ENCODE measurements at places on chromosomes 5 and 9. TPM values are rescaled to one million over a fixed set of nuclear protein-coding genes. Genes with fewer than 3 reads are reported as not detected.

REEP2 gene
- total RNA-seq = 4.4 TPM

MAST4 gene
- total RNA-seq = 120 TPM

RNF183 gene
- total RNA-seq = not detected

ZNF782 gene
- 3.6 TPM for total RNA-seq

WDR41 gene
- 33.6 TPM for total RNA-seq

PCDHB15 gene
- total RNA-seq = 0.55 TPM

PCA3 gene
- 0.32 TPM for total RNA-seq

PRDM9 gene
- not detected for total RNA-seq

SMIM3 gene
- 0.97 TPM for total RNA-seq

PCDHA7 gene
- not detected for total RNA-seq

ALDOB gene
- total RNA-seq = not detected

ARID3C gene
- not detected for total RNA-seq

WNT8A gene
- total RNA-seq = not detected

SNCB gene
- total RNA-seq = not detected

HAVCR1 gene
- not detected for total RNA-seq

SPAAR gene
- 24.8 TPM for total RNA-seq

SLC24A2 gene
- not detected for total RNA-seq

ARHGEF39 gene
- total RNA-seq = 6.5 TPM

IFNB1 gene
- not detected for total RNA-seq

ANKRD33B gene
- total RNA-seq = 4.4 TPM

IL5 gene
- not detected for total RNA-seq

PKD2L2 gene
- total RNA-seq = not detected

SCGB3A1 gene
- total RNA-seq = not detected

PTGES gene
- total RNA-seq = not detected

SLCO4C1 gene
- not detected for total RNA-seq

LAMC3 gene
- total RNA-seq = 0.12 TPM

MEGF10 gene
- 0.21 TPM for total RNA-seq

RECK gene
- total RNA-seq = 14.5 TPM

CTSL gene
- total RNA-seq = 105 TPM

SH3RF2 gene
- total RNA-seq = 0.84 TPM

INSL4 gene
- total RNA-seq = not detected

AQP7 gene
- 3.7 TPM for total RNA-seq

S100Z gene
- not detected for total RNA-seq

PCDHB6 gene
- total RNA-seq = not detected

BNC2 gene
- 33.1 TPM for total RNA-seq

PCDHAC1 gene
- total RNA-seq = not detected

COL5A1 gene
- 164 TPM for total RNA-seq

C9orf50 gene
- not detected for total RNA-seq

PCDHA3 gene
- 0.09 TPM for total RNA-seq

GARNL3 gene
- 8.3 TPM for total RNA-seq

HEMGN gene
- not detected for total RNA-seq

ADGRV1 gene
- 0.12 TPM for total RNA-seq

PCDHA9 gene
- total RNA-seq = not detected

CATSPER3 gene
- 0.71 TPM for total RNA-seq

GFI1B gene
- total RNA-seq = not detected

CAPSL gene
- total RNA-seq = not detected

CCL21 gene
- total RNA-seq = not detected

TRPM3 gene
- total RNA-seq = 0.33 TPM

ZNF300 gene
- 9.6 TPM for total RNA-seq

CCL27 gene
- total RNA-seq = not detected

SAP30L gene
- total RNA-seq = 37.8 TPM

LECT2 gene
- total RNA-seq = not detected
